ENCODE measurements at places on chromosomes 2 and 18. TPM values are rescaled to one million over a fixed set of nuclear protein-coding genes. Genes with fewer than 3 reads are reported as not detected.

- DNase-seq, result no peak
- no peaks in the 10 kb centered on the region for H3K27me3 ChIP-seq
- H3K36me3 ChIP-seq, result no peaks in the 10 kb centered on the region
- no peak overlapping the region for H3K27ac ChIP-seq
- no peak overlapping the region for H3K4me3 ChIP-seq
These were observed 262.6 kb upstream of the THUMPD2 start for GRCh38 chr2:40041422-40042382.

GRCh38 chr18:79513381-79514081 is 117.8 kb downstream of the NFATC1 start:
- no peaks in the 10 kb centered on the region for H3K27me3 ChIP-seq
- H3K36me3 ChIP-seq, result no peaks in the 10 kb centered on the region
- H3K27ac ChIP-seq, result no peak overlapping the region
- H3K4me3 ChIP-seq, result no peak overlapping the region
- no peak for DNase-seq

GRCh38 chr2:198135481-198135934 is 331.1 kb downstream of the PLCL1 start:
- H3K36me3 ChIP-seq, result no peaks in the 10 kb centered on the region
- DNase-seq, result no peak
- no peaks in the 10 kb centered on the region for H3K4me1 ChIP-seq
- H3K27me3 ChIP-seq, result no peaks in the 10 kb centered on the region

DNA sequence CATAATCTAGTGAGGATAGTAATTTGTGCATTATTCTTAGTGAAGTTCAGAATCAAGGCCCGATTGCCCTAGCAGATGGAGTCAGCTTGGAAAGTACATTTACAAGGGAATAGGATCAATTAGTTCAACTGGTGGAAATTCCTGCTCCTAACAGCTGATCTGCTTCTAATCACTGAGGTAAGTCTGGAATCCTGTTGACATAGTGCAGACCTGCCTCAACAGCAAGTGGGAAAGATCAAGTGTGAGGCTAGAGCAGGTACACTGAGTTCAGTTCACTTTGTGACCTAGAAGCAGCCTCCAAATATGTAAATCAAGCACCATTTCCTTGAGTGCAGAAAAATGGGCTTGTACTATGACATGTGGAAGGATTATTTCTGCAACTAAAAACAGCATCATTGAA is 111.2 kb upstream of the NOSTRIN start:
- H3K4me3 ChIP-seq, result no peak overlapping the region
- H3K4me1 ChIP-seq, result no peaks in the 10 kb centered on the region
- H3K36me3 ChIP-seq, result 0 out of 2 replicates have a peak, but pooled peaks cover 2% of the 10 kb centered on the region
- no peak overlapping the region for H3K27ac ChIP-seq
- H3K27me3 ChIP-seq, result no peaks in the 10 kb centered on the region

GRCh38 chr18:57057890-57058289 is 89.0 kb upstream of the BOD1L2 start:
- no peaks in the 10 kb centered on the region for H3K27me3 ChIP-seq
- H3K4me3 ChIP-seq, result no peak overlapping the region
- H3K36me3 ChIP-seq, result no peaks in the 10 kb centered on the region
- H3K27ac ChIP-seq, result no peak overlapping the region
- DNase-seq, result no peak

- no peak for DNase-seq
- H3K27ac ChIP-seq, result no peak overlapping the region
- no peaks in the 10 kb centered on the region for H3K36me3 ChIP-seq
- H3K4me1 ChIP-seq, result peaks cover 4% of the 10 kb centered on the region
- H3K27me3 ChIP-seq, result no peaks in the 10 kb centered on the region
- no peak overlapping the region for H3K4me3 ChIP-seq
These were observed 59.9 kb upstream of the CERS6 start for GRCh38 chr2:168396131-168396530.

DNA sequence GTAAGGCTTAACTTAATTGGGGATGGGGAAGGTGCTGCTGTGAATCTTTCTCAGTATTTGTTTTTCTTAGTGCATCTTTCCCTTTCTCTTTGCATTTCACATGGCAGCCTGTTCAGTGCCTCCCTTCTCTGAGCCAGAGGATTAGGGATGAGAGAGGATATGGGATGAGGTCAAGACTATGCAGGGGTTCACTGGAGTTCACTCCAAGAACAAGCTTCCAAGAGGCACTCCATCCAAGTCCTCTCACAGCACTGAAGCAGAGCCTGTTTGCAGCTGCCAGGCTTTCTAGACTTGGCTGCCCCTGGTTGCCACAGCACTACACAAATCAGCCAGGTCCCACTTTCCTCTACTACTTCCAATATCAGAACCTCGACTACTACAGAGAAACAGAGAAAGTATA is 80.3 kb upstream of the GYPC start:
- H3K27ac ChIP-seq, result no peak overlapping the region
- no peaks in the 10 kb centered on the region for H3K4me1 ChIP-seq
- H3K4me3 ChIP-seq, result no peak overlapping the region
- no peaks in the 10 kb centered on the region for H3K36me3 ChIP-seq
- DNase-seq, result no peak

GRCh38 chr2:197804758-197805714 is 643 bp downstream of the PLCL1 start:
- peaks cover 16% of the 10 kb centered on the region for H3K27me3 ChIP-seq
- H3K36me3 ChIP-seq, result no peaks in the 10 kb centered on the region
- peak overlapping the region; percentile 55 for H3K4me3 ChIP-seq
- H3K4me1 ChIP-seq, result no peaks in the 10 kb centered on the region
- no peak overlapping the region for H3K27ac ChIP-seq
- no peak for DNase-seq

DNA sequence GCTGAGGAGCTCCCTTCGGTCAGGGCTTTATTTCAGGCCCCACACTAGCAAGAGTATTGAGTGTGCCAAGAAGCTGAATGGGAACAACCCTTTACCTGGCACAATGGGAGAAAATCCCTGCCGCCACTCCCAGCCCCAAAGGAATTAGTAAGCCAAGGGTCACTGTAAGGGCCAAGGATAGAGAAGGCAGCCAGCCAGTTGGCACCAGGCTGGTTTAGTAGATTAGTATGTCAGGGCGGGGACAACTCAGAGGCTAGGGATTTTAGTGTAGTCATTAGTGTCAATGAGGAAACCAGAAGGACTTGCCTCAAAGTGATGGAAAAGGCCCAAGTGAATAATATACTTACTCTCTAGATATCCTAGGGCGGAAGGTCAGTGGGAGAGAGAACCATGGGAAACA is 34.9 kb upstream of the CYP26B1 start:
- no peak for DNase-seq
- no peak overlapping the region for H3K4me3 ChIP-seq
- H3K27ac ChIP-seq, result no peak overlapping the region
- H3K4me1 ChIP-seq, result no peaks in the 10 kb centered on the region
- 0 out of 2 replicates have a peak, but pooled peaks cover 3% of the 10 kb centered on the region for H3K36me3 ChIP-seq
- H3K27me3 ChIP-seq, result no peaks in the 10 kb centered on the region

DNA sequence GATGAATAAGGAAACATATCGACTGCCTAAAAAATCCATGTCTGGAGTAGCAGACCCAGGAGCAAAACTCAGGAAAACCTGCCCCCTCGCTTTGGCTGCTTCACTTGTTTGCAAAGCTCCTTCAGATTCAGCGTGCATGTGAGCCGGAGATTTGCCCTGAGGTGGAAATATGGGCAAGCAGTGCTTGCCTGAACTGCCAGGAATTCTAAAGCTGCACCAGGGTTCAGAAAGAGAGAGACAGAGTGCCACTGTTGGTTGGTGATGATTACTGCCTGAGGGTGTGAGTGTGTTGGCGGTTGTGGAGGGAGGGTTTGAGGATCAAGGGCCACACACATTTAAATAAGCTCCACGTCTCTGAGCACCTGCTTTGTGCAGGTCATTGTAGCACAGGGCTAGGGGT is 139.6 kb upstream of the RGPD4 start:
- peaks cover under 1% of the 10 kb centered on the region for H3K27me3 ChIP-seq
- no peaks in the 10 kb centered on the region for H3K36me3 ChIP-seq
- no peak overlapping the region for H3K27ac ChIP-seq
- H3K4me1 ChIP-seq, result 0 out of 2 replicates have a peak, but pooled peaks cover 6% of the 10 kb centered on the region

- no peaks in the 10 kb centered on the region for H3K4me1 ChIP-seq
- H3K36me3 ChIP-seq, result no peaks in the 10 kb centered on the region
- no peak overlapping the region for H3K27ac ChIP-seq
- no peak overlapping the region for H3K4me3 ChIP-seq
- peaks cover 11% of the 10 kb centered on the region for H3K27me3 ChIP-seq
These were observed 37.5 kb upstream of the NPAS2 start for GRCh38 chr2:100782380-100782878.

GRCh38 chr2:68193787-68194372 is 36.2 kb downstream of the PNO1 start:
- no peaks in the 10 kb centered on the region for H3K4me1 ChIP-seq
- no peak overlapping the region for H3K27ac ChIP-seq
- DNase-seq, result no peak
- no peak overlapping the region for H3K4me3 ChIP-seq
- no peaks in the 10 kb centered on the region for H3K27me3 ChIP-seq
- no peaks in the 10 kb centered on the region for H3K36me3 ChIP-seq

DNA sequence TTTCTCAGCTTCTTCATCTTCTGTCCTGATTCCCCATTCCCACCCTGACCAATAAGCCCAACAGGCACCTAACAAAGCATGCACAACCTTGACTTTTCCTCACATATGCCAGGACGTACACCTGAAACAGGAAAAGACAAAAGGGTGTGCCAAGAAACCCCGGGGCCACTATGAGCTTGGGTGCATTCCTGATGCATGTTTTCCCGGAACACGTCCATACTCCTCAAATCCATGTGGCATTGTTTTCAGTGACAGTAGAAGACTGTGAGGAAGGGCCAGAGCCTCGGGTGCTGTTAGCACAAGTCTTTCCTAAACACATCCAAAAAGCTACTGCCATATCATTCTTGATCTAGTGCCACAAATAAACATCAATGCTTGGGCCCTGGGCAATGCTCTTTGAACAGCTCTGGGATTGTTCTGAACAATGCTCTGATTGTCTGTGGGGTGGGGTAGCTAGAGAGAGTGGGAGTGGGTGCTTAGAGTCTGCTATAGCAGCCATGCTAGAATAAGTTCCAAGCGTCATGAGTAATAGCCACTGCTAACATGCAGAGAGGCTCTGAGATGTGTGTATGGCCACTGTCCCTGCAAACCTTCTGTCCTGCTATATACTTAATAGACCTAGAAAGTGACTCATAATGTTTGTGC is 181.7 kb upstream of the CRIM1 start:
- H3K36me3 ChIP-seq, result no peaks in the 10 kb centered on the region
- H3K4me3 ChIP-seq, result no peak overlapping the region
- H3K27ac ChIP-seq, result no peak overlapping the region
- DNase-seq, result no peak
- H3K27me3 ChIP-seq, result no peaks in the 10 kb centered on the region

GRCh38 chr2:147049957-147050356 is 794.9 kb upstream of the ACVR2A start:
- H3K4me1 ChIP-seq, result no peaks in the 10 kb centered on the region
- no peaks in the 10 kb centered on the region for H3K36me3 ChIP-seq
- no peak overlapping the region for H3K27ac ChIP-seq
- DNase-seq, result no peak

DNA sequence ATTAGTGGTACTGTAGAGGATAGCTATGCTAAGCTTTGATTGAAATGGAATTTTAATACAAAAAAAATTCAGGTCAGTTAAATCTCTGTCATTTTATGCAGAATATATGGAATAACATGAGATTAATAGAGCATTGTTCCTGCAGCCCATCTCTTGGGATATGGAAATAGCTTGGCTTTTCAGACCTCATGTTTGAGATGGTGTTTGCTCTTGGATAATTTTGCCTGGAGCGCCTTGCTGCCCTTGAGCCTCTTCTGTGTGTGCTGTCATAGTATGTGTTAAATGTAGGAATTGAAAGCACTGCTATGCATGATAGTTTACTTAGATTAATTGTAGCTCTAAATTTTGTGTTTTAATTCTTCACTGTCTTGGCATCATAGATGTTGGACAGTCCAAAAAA is 27.7 kb downstream of the GALNT1 start:
- no peaks in the 10 kb centered on the region for H3K4me1 ChIP-seq
- no peak overlapping the region for H3K27ac ChIP-seq
- no peak for DNase-seq
- no peaks in the 10 kb centered on the region for H3K27me3 ChIP-seq

GRCh38 chr2:108988796-108989713 is at the start of gene EDAR:
Gene EDAR, minus strand, starts transcription at chr2:108989220. Its CDS starts 58,206 bp downstream, at chr2:108931014.
- peak; percentile 48 for DNase-seq
- no peak within 1 kb of the TSS for H3K27ac ChIP-seq
- H3K4me1 ChIP-seq, result no peaks in the 10 kb centered on the region
- 0 out of 2 replicates have a peak, but pooled peaks cover 3% of the 10 kb centered on the region for H3K27me3 ChIP-seq

TNS1 gene
- total RNA-seq, result 3.0 TPM

PRPF40A gene
- 152 TPM for total RNA-seq

SLC19A3 gene
- total RNA-seq, result not detected

DHRS9 gene
- not detected for total RNA-seq

QPCT gene
- total RNA-seq, result 3.2 TPM

MREG gene
- 10.3 TPM for total RNA-seq

SP5 gene
- 0.10 TPM for total RNA-seq

PLCD4 gene
- 0.71 TPM for total RNA-seq

Data from SJCRH30 (cell line).